Activated CD4-positive, alpha-beta T cell treated with anti-CD3 and anti-CD28 coated beads, Interleukin-2, amount 10 ng/mL, durations not matched to agents 7 days and 5 days (primary cell): ENCODE measurements at places on chromosomes 2 and 18. TPM values are rescaled to one million over a fixed set of nuclear protein-coding genes. Genes with fewer than 3 reads are reported as not detected.
A peak's percentile ranks its signal among the peaks of the same experiment; 100 is the strongest.

- no peak for DNase-seq
These were observed 116.5 kb downstream of the PMS1 start for GRCh38 chr2:189900726-189901125.

DNA sequence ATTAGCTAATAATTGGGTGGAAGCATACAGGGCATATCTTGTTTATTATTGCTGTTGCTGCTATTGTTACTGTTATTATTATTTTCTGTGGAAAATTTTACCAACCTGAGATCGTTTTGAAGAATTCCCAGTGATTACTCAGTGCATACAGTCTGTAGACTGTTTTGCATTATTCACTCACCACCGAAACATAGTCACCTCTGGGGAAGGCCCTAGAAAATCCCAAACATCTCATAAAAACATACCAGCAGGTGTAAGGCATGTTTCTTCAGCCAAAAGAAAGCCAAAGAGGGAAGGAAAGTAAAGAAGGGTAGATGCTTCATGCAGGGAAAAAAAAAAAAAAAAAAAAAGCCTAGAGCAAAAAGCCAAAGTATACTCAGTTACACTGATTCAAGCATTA lies 647.7 kb downstream of the BCL11A start:
- no peak for DNase-seq

- DNase-seq, result no peak
These were observed 1.7 kb downstream of the EN1 start for GRCh38 chr2:118845522-118846441.

DNA sequence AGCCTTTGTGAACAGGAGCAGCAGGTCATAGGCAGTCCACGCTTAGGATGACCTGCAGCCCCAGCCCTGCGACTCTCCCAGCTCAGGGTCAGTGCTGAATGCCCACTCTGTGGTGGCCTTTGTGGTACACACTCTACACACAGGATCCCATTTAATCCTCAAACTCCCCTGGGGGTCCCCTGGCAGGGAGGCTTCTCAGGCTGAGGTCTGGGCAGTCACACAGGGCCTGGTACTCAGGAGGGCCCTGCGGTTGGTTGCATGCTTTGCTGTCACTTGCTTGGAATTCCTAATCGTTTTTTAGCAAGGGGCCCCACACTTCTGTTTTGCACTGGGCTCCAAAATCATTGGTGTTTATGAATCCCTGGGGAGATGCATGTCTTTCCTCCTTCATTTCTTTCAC lies 113.0 kb downstream of the EML6 start:
- DNase-seq, result no peak

GRCh38 chr18:56327191-56327885 lies 311.1 kb downstream of the TXNL1 start:
- no peak for DNase-seq

DNA sequence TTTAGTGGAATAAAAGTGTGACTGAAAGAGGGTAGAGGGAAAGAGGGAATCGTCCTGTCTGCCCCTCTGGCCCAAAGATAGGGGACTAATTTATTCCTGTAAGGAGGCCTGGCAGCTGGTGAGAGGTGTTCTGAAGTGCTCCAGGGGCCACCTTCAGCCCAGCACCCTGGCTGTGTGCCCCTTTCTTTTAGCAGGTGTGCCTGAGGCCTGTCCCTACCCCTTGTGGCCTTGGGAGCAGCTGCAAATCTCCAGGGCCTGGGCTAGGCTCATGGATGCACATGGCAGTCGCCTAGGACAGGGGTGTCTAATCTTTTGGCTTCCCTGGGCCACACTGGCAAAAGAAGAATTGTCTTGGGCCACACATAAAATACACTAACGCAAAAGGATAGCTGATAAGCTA lies 37.3 kb downstream of the FHOD3 start:
- DNase-seq, result no peak

GRCh38 chr2:227877421-227878310 lies 6.2 kb downstream of the DAW1 start:
- no peak for DNase-seq

GRCh38 chr18:11494107-11494506 lies 115.3 kb upstream of the SLC35G4 start:
- DNase-seq, result no peak

DNA sequence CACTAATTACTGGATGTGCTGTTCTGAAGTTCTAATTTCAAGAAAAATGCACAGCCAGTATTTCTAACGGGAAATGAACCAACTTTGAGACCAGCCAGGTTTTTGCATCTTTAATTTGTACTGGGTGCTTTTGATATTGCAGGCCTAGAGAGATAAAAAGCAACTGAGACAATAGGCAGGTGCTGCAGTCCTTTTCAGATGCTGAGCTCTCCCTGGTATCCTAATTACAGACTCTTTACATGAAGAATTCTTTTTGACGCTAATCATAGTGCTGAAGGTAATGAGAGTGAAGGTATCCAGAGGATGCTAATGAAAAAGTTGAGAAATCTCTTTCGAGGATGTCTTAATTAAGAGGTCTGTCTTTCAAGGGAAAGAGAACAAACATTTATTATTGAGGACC lies 85.1 kb downstream of the SERPINB8 start:
- no peak for DNase-seq

- no peak for DNase-seq
These were observed 26.0 kb downstream of the MAP3K20 start for GRCh38 chr2:173101687-173102086.

DNA sequence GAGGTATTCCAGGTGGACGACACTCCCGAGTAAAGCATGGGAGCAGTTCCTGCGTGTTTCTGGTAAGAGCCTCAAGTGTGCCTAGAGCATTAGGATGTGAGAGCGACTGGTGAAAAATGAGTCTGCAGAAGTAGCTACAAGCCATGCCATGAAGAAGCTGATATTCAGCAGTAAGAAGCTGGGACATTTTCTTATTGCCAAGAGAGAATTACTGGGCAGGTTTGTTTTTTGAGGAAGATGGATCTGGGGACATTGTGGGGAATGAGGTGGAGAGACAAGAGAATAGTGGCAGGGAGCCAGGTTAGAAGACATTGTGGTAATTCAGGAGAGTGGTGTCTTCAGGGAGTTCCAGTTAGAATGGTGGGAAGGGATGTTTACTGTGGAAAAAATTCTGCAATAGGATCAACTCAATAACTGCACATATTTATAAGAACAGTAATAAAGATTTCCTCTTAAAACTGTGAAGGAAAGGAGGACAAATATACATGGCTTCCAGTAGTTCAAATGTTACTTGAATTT lies 38.2 kb downstream of the CRIM1 start:
- DNase-seq, result no peak

DNA sequence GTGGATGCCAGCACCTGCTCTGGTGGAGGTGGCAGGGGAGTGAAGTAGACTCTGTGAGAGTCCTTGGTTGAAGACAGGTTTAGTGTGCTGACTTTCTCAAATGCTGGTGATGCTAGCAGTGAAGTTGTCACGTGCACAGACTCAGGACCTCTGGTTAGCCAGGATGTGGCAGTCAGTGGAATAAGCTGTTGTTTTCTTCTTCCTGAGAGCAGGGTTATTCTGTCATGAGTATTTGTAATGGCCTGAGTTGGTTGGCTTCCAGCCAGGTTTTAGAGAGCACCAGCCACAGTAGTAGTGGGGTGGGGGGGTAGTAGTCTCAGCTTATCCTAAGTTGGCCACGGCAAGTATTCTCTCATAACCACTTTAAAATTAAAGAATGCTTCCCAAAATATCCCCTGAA lies 238.5 kb upstream of the FBXO11 start:
- DNase-seq, result peak; percentile 9

GRCh38 chr2:105437708-105438103 lies 38.9 kb upstream of the FHL2 start:
- no peak for DNase-seq

DNA sequence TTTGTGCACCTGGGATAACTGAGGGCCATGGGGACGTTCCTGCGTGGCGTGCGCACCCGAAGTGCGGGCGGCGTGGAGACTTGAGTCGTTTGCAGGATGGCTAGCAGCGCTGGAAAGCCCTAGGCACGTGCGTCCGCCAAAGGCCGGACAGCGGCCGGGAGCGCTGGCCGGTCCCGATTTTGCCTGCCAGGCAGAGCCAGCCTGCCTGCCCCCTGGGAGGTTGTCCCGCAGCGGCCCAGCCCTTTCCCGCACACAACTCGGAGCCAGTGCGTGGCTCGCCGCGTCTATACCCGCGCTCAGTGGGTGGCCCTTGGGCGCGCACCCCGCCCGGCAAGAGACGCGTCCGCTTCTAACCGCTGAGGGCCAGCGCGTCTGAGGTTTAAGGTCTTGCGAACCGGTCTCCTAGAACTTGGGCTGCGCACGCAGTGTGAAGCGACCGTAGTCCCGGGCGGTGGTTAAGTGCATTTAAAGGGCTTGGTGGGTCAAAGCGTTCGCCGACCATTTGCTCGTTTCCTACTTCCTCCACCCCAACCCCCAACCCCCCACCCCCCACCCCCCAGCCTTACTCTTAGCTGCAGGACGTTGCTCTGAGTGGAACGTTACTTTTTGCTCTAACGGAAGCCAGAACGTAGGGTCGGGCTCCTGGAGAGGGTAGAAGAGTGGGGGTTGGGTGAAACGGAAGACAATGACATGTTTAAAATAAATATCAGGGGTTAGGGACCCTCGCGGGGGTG lies 627 bp downstream of the CDCA7 start:
- peak; percentile 49 for DNase-seq

DNA sequence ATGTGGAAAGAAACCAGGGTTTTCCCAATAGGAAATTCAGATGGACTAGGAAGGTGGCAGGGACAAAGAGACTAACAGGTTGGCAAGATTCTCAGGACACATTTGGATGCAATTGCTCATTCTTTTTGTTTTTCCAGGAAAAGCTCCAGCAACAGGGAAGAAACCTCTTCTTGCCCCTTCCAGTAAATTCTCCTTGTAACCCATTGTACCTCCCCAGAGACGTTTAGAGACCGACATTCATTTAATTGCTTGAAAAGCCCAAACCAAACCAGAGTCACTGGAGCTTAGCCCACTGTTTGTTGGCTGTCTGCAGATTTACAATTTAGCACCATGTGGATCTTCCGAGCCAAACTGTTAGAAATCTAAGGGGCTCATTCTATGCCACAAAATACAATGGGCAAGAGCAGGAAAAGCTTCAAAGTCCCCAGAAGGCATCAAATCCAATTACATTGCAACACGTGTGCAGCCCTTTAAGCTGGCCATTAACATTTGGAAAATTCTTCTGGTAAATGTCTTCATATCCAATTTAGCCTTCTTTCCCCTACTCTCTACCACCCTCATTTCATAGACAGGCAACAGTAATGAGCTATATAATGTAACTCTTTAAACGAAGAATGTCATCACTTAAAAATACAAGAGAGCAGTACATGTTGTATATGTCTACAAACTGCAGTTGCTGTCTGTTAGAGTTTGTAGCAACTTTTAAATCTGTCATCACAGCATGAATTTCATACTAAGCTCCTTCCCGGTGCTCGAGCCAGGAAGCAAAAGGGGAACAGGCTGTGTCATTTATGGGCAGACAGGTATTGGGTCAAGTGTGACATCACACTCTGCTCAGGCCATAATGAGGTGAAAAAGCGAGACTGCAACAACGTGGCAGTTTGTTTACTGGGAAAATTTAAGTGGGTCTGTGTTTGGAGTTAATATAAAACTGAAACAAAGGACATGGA lies 235.6 kb upstream of the HNRNPA3 start:
- no peak for DNase-seq

- DNase-seq, result no peak
These were observed 533 bp downstream of the DHX57 start for GRCh38 chr2:38875227-38875575.

- DNase-seq, result no peak
These were observed 67.5 kb upstream of the SCG2 start for GRCh38 chr2:223669453-223670225.

- DNase-seq, result no peak
These were observed 99.8 kb upstream of the FZD7 start for GRCh38 chr2:201933792-201934237.

DNA sequence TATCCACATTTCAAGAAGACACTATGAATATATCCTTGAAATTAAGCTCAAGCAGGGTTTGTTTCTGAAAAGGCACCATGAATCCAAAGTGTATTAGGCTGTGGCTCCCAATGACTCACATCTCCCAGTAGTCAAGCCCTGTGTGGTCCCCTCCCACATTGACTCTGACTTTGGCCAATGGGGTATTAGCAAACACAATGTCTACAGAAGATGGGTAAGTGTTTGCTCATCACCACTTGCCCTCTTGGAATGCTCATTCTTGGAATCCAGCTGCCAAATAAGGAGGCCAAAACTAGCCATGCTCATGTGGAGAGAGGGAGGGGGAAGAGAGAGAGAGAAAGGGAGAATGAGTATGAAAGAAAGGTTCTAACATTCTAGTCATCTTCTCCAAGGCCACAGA lies 490.0 kb downstream of the TXNL1 start:
- no peak for DNase-seq

- DNase-seq, result no peak
These were observed 214.3 kb upstream of the NXPH2 start for GRCh38 chr2:138994502-138994901.

DNA sequence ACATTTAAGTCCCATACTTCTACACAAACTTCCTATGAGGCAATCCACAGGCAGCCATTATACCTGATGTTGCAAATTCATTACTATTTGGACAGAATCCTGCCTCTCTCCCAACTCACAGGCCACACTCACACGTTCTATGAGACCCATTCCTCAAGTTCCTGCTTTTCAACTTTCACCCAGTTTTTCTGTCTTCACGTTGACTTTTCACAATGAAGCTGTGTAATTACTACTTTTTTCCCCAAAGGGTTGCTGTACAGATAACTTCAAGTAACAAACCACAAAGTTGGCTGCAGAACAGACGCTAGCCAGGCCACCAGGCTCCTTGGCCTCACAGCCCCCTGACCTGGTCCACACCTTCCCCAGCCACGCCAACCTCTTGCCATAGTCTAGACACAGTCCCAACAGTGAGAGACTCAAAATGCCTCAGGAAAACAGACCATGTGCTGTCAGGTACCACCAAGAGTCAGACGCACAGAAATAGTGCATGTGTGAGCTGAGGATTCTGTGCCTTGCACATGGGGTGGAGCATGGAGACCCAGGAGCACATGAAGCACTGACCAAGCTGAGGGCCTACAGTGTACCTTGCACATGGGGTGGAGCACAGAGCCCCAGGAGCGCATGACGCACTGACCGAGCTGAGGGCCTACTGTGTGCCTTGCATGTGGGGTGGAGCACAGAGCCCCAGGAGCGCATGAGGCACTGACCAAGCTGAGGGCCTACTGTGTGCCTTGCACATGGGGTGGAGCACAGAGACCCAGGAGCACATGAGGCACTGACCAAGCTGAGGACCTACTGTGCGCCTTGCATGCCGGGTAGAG lies 61.0 kb downstream of the EIPR1 start:
- DNase-seq, result no peak

The GLI2 gene
- 0.12 TPM for total RNA-seq

The DSC3 gene
- total RNA-seq, result not detected

The ZNF892 gene
- 3.6 TPM for total RNA-seq

The ZNF532 gene
- total RNA-seq, result 2.7 TPM

The CCDC150 gene
- total RNA-seq, result 16.0 TPM

The NDC80 gene
- 92.3 TPM for total RNA-seq

The SFTPB gene
- total RNA-seq, result not detected

The NT5DC4 gene
- not detected for total RNA-seq

The GBX2 gene
- total RNA-seq, result not detected

The GPR45 gene
- not detected for total RNA-seq

The ZNF804A gene
- not detected for total RNA-seq

The HTR2B gene
- total RNA-seq, result 2.2 TPM
